ENCODE measurements at places on chromosomes 7 and 10.

DNA sequence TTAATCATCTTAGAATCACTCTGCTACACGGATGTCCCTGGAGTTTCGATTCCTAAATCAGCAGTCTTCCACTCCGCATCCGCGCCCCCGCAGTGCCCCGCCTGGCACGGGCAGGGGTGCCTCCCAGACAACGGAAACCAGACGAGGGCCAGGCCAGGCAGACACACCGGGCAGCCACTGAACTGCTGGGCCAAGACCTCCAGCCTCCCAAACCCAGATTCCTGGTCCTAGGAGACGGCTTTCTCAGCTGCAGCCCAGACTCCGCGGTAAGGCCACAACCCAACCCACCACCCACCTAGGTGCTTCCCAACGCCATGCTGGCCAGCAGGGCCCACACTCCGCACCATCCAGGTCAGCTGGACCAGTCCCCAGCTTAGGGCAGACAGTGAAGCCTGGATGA lies 33.2 kb downstream of the MAD1L1 start:
- DNase-seq: no peak

DNA sequence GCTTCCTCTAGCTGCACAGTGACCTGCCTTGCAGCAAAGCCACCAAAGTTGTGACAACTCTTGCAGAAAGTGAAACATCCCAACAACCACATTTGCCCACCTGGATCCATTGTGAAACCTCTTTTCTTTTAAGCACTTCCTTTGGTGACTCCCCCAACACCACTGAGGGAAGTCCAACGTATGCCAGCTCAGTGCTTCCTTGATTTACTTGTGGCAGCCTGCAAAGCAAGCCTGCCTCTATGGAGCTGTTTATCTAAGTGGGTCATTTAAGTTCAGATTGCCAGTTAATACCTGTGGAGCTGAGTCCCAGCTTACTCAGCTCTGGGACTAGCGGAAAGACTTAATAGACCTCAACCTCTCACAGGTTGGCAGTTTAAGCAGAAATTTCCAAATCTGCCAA lies 230.8 kb upstream of the GHITM start:
- no peak for DNase-seq

- no peak for DNase-seq
Measured at GRCh38 chr10:46245381-46245900, 41.4 kb upstream of the ANTXRL start.

- no peak for DNase-seq
Measured at GRCh38 chr10:36177071-36177470, 535.0 kb upstream of the FZD8 start.

DNA sequence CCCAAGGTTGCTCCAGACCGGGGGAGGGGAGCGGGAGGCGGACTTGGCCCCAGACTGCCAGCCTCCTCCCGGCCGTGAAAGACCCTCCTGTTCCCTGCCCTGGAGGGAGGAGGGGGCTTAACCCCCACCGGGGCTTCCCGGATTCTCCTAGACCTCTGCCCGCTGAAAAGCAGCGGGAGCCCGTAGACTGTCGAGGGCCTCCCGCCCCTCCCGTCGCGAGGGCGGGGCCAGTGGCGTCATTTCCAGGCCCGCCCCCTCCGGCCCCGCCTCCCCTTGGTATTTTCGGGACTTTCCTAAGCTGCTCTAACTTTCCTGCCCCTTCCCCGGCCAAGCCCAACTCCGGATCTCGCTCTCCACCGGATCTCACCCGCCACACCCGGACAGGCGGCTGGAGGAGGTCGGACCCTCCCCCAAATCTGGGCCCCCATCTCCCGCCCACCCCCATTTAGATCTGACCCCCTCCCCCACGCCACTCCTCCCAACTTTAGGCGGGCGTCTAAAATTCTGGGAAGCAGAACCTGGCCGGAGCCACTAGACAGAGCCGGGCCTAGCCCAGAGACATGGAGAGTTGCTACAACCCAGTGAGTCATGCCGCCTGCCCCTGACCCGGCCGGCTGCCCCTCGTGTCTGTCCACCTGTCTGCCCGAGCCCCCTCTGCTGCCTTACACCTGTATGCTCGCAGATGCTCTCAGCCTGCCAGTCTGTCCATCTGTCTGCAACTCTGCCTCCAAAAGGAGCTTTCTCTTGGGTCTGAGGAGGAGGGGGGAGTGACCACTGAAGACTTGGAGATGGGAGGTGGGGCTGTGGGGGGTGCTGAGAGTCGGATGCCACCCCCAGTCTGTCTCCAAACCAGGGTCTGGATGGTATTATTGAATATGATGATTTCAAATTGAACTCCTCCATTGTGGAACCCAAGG lies at the start of gene NFKB2:
Gene NFKB2 (plus strand): TSS at position 306 of the 917 bp plus-strand sequence. CDS start 255 bp downstream, at position 561.
- peak; percentile 89 for DNase-seq

DNA sequence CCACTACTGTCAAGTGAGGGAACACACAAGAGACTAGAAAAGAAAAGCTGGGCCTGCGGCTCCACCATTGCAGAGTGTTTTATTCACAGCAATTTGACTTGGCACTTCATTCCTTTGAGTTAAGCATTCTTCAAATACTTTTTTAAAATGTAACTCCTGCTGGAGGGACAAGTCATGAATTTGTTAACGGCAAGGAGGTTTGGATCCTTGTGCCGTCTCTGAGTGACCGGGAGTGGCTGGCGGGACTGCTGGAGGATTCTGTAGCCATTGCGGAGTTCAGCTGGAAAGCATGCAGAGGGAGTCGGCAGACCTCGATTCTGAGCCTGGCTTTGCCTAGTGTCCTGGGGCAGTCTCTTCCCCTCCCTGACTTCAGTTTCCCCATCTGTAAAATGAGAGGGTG lies 9.8 kb downstream of the HSPA12A start:
- no peak for DNase-seq

DNA sequence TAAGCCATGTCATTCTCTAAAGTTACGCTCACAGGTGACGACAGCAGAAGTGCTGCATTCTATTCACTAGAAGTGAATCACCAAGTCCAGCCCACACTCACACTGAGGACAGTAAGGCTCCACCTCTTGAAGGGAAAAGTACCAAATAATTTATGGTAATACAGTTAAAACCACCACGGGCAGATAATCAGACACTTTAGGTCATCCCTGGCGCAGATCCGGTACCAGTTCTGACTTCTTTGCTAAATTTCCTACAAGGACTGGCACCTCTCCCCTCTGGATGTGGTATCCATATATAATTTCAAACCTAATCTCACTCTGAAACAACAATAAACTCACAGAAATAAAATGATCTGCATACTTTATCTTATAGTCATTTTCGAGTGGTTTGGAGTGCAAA lies 954.7 kb upstream of the GHITM start:
- no peak for DNase-seq

DNA sequence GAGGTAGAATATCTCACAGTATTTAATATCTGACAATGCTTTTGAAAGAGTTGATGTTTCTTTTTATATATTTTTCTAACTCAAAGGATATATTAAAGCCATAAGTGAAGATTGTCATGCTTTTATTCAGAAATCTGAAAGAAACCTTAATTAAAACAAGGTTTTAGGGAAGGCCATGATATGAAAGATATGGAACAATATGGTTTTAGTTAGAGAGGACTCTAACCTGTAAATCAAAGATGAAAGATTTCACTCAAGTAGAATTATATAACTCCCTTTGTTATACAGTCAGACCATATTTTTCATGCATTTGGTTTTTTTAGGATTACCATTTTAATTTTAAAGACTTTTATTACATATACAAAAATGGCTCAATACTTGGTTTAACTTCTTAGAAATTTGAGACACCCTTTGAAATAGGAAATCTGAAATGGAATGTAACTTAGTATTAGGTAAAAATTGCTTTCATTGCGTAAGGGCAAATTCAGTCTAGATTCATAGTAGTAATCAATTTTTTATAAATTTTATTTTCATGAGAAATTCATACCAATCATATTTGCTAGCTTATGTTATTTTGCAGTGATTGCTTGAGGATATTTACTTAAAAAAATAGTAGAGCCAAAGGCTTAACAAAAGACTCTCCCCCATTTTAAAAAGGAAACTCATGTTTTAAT lies 119.8 kb downstream of the TWIST1 start:
- DNase-seq: no peak

GRCh38 chr7:46099076-46099475 lies 178.0 kb upstream of the IGFBP3 start:
- no peak for DNase-seq

DNA sequence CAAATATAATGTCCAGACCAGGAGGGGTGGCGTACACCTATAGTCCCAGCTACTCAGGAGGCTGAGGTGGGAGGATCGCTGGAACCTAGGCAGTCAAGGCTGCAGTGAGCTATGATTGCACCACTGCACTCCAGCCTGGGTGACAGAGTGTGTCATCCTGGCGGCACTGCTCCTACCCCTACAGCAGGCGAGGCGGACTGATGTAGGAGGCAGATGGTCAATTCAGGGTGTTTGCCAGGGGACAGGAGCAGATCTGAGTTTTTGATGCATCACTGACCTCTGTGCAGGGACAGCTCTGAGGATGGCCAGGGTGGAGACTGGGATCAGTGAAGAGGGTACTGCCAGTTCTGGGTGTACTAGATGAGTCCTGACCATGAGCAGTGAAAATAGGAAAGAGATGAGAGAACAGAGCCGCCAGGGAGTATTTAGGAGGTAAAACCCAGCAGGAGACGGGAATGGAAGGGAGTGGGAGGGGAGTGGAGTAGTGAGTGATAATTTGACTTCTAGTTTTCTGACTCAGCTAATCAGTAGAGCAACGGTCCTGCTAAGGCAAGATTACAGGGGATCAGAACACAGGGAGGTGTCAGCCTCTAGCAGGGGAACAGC lies 75.3 kb downstream of the HIP1 start:
- DNase-seq: no peak

- DNase-seq: no peak
Measured at GRCh38 chr7:151201751-151202150, 8.5 kb downstream of the H2BK1 start.

DNA sequence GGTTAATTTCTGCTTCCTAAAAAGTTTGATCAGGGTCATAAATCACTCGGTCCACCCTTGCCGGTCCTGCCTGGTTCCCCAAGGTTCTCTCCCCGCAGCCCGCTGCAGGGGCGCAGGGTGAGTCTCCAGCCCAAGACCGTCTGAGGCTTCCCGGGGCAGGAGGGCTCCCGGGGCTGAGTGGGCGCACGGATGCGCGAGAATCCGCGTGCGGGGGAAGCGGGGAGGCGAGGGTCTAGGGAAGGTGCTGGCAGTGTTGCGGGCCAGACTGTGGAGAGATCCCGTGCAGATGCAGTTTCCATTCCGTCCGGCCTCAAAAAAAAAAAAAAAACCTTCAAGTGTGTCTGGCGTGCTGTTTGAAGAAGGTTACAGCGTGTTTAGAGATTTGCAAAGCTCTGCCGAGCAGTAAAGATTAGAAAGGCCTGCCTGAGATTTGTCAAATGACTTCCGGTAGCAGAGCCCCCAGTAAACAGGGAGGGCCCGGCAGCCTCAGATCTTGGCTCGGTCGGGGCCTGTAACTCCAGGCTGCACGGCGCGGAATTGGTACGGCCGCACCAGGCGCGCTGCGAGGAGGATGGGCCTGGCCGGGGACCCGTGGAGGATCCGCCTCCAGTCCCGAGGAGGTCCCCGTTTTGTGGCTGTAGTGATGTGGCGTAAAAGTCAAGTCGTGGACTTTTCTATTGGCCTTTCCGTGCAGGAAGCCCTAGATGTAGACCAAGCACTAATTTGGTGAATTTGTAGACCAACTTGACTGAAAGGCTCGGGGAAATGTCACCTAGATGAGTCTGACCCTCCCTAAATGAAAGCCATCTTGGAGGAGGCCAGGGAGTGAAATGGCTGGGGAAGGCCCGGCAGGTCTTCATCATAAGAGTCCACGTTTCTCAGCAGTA lies 293.2 kb upstream of the NFE2L3 start:
- DNase-seq: no peak

DNA sequence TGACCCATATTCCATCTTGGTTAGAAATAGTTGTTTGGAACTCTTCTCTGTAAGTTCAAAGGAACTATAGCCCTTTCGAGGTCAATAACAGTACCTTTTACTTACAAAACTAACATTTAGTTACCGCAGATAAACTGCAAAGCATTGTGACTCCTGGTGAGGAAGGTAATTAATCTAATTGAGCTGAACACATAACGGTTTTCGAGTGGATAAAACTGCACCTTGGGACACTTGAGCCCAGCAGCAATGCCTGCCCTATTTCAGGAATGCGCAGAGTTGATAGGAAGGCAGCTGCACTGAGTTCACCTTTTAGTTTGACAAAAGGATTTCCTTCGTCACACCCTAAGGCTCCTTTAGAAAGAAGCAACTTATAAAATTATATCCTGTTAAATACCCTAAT lies 75.4 kb downstream of the JAZF1 start:
- DNase-seq: no peak

DNA sequence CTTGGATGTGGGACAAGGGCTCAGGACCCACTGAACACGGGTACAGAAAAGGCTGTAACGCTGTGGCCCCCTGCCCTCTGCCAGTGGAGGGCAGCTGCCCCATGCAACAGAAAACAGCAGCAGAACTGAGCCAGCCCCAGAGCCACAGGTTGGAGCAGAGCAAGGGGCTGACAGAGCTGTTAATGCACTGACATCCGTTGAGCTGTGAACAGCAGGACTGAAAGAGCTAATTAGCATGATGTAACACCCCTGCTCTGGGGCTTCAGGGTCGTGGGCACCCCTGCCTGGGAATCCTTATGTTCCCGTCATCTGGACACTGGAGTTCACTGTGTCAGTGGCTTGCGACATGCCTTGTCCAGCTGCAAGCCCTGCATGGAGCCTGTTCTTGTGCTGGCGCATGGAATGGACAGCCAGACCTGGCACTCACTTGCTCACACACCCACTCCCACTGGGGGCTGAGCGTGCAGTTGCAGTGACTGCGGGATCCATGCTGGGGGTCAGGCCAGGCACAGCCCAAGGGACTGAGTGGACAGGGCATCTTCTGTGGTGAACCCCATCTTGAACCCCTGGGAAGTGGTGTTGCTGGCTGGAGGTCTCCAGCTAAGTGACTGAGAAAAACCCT lies 293.7 kb downstream of the DNAJB9 start:
- no peak for DNase-seq

GRCh38 chr7:134004829-134005505 lies 122.2 kb upstream of the LRGUK start:
- DNase-seq: no peak

DNA sequence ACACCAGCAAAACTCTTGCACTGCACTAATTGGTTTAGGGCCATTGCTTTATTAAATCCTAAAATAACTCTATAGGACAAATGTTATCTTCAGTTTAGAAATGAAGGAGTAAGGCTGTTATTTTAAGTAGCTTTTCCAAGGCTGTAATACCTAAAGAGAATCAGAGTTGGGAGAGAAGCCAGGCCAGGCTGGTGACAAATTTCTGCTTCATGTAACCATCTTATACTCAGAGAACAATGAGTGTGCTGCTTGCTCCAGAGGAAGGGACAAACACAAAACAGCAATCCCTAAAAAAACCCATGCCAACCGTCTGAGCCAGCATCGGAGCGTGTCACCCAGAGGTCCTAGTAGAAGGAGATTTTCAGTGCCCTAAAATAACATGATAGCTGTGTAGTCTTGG lies 49.7 kb upstream of the TARP start:
- no peak for DNase-seq

- DNase-seq: no peak
Measured at GRCh38 chr7:34451183-34451582, 206.8 kb upstream of the NPSR1 start.
